CD4-positive, alpha-beta T cell treated with Interferon gamma for 1 hour (primary cell): ENCODE measurements at places on chromosomes 6 and 20.
A peak's percentile ranks its signal among the peaks of the same experiment; 100 is the strongest.

- DNase-seq: no peak
These were observed 255.9 kb downstream of the SYNE1 start for GRCh38 chr6:152380993-152381898.

GRCh38 chr6:41877051-41877680 lies 18.0 kb downstream of the USP49 start:
- no peak for DNase-seq

- DNase-seq: no peak
These were observed 123.7 kb upstream of the NHSL1 start for GRCh38 chr6:138622967-138623366.

GRCh38 chr6:138955262-138955661 lies 32.8 kb downstream of the REPS1 start:
- DNase-seq: no peak

DNA sequence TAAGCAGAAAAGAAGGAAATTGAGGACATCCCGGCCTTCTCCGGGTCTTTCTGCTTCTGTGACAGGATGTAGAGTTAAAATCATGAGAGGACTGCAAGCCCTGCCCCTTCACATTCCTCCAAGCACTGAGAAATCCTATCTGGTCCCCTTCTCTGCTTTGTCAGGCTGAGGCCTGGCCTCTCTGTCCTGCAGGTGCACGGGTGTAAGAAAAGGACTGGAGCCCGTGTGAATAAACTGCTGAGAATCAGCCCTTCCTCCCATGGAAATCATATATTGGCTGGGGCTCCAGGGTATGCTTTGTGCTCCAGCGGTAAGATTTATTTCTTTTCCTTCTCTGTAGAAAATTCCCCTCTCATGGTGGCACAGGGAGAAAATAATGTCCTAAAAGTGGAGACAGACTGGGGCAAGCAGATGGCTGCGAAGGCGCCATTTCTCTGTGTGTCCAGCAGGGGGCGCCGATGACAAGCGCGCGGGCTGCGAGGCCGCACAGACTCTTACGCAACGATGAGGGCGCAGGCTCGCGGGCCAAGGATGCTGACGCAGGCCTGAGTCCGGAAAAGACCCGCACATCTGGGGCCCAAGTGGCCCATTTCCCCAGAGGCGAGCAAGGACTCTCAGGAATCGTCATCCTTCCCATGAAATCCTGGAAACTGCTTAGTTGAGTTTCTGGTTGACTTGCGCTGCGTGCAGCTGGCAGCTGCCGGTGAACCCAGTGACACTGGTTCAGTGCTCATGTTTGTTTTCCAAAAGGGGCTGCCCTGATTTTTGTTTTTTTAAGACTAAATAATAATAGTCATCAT lies 258.6 kb downstream of the ADGB start:
- DNase-seq: peak; percentile 63

DNA sequence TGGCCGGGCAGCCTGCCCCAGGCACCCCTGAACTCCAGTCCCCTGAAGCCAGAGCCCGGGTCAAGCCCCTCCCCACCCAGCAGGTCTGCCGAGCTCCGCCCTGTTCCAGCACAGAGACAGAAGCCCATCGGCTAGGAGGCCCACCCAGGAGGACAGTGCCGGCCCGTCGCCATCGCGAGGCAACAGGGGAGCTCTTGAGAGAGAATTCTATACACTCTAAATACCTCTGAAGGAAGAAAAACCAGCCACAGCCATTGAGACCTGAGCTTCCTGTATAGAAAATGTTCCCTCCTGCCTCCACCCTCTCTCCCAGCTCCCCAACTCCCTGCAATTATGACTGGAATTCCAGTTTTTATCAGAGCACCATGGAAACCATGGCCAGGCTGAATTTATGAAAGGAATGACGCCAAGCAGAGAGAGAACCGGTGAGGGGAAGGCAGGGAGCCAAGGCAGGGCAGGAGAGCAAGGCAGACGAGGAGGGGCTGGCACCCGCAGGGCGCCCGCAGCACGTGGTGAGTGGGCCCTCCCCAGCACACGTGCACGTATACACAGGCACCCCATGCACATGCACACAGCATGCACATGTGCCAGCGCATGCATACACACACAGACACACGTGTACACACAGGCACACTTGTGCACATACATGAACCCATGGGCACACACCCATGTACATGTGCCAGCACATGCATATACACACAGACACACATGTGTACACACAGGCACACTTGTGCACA lies 27.6 kb upstream of the MRGBP start:
- no peak for DNase-seq

GRCh38 chr6:168368936-168369335 lies 49.4 kb upstream of the DACT2 start:
- DNase-seq: no peak

GRCh38 chr6:31711233-31711632 lies 3.9 kb upstream of the LY6G6D start:
- no peak for DNase-seq

DNA sequence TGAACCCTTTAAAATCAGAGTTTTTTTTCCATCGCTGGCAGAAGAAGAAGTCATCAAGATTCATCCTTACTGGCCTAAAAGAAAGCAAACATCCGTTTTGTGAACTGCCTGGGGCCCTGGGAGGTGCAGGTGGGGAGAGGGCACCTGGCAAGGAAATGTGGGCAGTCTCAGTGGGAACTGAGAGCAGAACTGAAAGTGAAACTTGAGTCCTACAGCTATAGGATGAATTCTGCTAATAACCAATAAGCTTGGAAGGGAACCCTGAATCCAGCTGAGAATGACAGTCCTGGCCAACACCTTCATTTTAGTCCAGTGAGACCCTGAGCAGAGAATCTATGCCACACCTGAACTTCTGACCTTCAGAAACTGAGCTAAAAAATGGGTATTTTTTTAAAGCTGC lies 130.1 kb upstream of the ASCC3 start:
- peak; percentile 5 for DNase-seq

GRCh38 chr20:23039885-23040508 lies 4.9 kb downstream of the SSTR4 start:
- no peak for DNase-seq

- DNase-seq: no peak
These were observed 105.7 kb downstream of the SNAP25 start for GRCh38 chr20:10324198-10324847.

- DNase-seq: no peak
These were observed 57.3 kb upstream of the SMIM29 start for GRCh38 chr6:34305982-34306708.
